ENCODE measurements at places on chromosomes 11 and 22. TPM values are rescaled to one million over a fixed set of nuclear protein-coding genes. Genes with fewer than 3 reads are reported as not detected.

OSBP2 gene
- total RNA-seq = 0.71 TPM

USP2 gene
- total RNA-seq = 2.1 TPM

NLRP6 gene
- total RNA-seq = 5.6 TPM

CDC42BPG gene
- 1.2 TPM for total RNA-seq

GRM5 gene
- total RNA-seq = 1.4 TPM

UCP2 gene
- 57.7 TPM for total RNA-seq

MS4A4E gene
- 13.9 TPM for total RNA-seq

CSTF3 gene
- total RNA-seq = 11.1 TPM

FJX1 gene
- 19.2 TPM for total RNA-seq

INPP5J gene
- total RNA-seq = 4.1 TPM

USH1C gene
- total RNA-seq = not detected

PRRG4 gene
- 2.3 TPM for total RNA-seq

PNPLA5 gene
- total RNA-seq = not detected

MPZL3 gene
- 3.2 TPM for total RNA-seq

MCAM gene
- total RNA-seq = 3,387 TPM

CEND1 gene
- not detected for total RNA-seq

MICAL3 gene
- total RNA-seq = 78.0 TPM

STARD10 gene
- total RNA-seq = 57.3 TPM

TRIM5 gene
- 35.5 TPM for total RNA-seq

MIOX gene
- not detected for total RNA-seq

Data from thoracic aorta (tissue), 2 donors.